GM04503 (cell line): ENCODE measurements at places on chromosomes 5 and 9.

GRCh38 chr5:125276096-125276495 is 529.7 kb upstream of the ZNF608 start:
- DNase-seq: no peak

- no peak for DNase-seq
Observed at GRCh38 chr9:90787771-90788460, 13.7 kb upstream of the SYK start.

GRCh38 chr9:34928921-34929320 is 29.2 kb upstream of the PHF24 start:
- no peak for DNase-seq

DNA sequence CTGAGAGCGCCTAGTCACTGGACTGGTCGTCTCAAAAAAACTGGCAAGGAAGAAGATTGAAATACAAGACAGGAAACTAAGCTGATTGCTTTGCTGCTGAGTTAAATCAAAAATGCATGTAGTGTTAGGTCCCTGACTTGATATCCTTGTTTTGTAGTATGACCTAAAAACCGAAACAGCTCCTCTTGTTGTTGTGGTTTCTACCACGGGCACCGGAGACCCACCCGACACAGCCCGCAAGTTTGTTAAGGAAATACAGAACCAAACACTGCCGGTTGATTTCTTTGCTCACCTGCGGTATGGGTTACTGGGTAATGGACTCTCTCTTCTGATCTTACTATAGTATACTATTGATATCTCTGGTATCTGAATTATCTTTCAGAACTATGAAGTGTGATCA is 4.3 kb downstream of the MTRR start:
- DNase-seq: no peak

GRCh38 chr9:115098226-115098965 is 19.6 kb downstream of the TNC start:
- DNase-seq: no peak

GRCh38 chr9:116860509-116861120 is 173.5 kb downstream of the TRIM32 start:
- peak; percentile 20 for DNase-seq

- DNase-seq: no peak
Observed at GRCh38 chr9:15381491-15381890, 41.2 kb upstream of the SNAPC3 start.

DNA sequence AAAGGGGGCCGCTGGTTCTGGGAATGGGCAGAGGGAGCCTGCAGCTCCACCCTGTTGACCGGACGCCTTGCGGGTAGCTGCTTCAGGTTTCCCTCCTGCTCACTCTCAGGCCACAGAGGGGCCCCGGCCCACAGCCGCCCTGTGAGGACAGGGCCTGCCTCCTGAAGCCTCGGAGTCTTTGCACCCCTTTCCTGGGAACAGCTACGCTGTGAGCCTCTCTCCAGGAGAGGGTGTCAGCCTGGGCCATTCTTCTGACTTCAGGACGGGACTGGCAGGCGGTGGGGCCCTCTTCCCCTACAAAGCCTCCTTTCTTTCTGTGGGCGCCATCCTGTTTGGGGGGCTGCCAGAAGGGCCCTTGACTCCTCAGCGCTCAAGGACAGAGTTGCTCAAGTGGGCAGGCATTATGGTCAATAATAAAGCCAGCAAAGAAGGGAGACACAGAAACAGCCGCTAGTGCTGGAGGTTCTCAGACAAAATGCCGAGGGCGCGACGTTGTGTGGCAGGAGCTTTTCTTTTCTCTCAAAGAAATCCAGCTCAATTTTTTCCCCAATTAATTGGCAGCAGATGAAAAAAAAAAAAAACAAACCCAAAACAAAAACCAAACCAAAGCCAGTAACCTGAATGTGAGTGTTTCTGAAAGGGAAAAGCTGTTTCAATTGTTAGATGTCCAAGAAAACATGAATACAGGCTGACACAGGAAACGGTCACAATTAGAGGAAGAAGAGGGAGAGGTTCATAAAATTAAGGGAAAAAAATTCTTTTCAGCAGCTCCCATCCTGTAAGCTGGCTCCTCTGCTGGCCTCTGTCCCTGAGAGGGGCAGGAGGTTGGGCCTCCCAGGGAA is 12.8 kb upstream of the SLC25A51 start:
- no peak for DNase-seq

DNA sequence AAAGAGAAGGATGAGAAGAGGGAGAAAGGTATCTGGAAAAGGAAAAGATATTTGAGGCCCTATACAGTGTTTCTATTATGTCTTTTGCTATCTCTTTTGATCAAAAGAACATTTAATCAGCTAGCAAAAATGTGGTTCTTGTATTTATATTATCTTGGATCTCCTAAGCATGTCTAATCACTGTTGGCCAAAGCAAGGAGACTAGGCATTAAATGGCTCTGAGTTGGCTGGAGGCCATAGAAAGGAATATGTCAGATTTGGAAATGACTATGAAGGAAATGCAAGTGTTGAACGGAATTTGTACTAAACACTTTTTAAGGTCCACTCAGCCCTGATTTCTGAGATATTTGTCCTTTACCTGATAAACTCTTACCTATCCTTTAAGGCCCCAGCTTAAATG is 22.4 kb upstream of the THG1L start:
- no peak for DNase-seq

GRCh38 chr5:37886242-37886905 is 46.5 kb upstream of the GDNF start:
- DNase-seq: no peak

DNA sequence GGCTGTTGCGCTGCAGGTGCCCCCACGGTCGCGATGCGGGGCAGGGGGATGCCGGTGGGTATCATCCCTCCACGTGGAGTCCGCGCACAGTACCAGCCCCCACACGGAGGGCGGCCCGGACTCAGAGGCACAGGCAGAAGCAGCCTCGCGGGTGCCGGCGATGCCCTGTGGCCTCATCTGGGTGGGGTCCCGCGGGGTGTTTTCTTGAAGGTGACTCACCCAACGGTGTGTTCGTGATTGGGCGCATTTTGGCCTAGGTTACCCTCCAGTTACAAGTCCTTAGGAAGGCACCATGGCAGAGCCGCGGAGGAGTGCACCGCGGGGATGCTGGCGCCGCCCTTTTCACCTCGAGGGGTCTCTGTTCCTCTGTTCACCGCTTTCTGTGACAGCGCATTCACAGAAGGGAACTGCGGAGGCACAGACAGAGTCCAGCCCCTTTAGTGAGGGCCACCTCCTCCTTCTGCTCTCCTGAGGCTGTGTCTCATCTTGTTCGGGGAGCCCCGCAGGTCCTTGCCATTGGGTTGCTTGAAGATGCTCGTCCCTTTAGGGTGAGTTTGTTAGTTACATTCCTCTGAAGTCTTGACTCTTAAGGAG is 21.6 kb upstream of the EXOC3 start:
- no peak for DNase-seq

GRCh38 chr9:123514766-123515165 is 158.8 kb downstream of the CRB2 start:
- DNase-seq: no peak

GRCh38 chr5:149490599-149491485 is 60.4 kb downstream of the CSNK1A1 start:
- no peak for DNase-seq

DNA sequence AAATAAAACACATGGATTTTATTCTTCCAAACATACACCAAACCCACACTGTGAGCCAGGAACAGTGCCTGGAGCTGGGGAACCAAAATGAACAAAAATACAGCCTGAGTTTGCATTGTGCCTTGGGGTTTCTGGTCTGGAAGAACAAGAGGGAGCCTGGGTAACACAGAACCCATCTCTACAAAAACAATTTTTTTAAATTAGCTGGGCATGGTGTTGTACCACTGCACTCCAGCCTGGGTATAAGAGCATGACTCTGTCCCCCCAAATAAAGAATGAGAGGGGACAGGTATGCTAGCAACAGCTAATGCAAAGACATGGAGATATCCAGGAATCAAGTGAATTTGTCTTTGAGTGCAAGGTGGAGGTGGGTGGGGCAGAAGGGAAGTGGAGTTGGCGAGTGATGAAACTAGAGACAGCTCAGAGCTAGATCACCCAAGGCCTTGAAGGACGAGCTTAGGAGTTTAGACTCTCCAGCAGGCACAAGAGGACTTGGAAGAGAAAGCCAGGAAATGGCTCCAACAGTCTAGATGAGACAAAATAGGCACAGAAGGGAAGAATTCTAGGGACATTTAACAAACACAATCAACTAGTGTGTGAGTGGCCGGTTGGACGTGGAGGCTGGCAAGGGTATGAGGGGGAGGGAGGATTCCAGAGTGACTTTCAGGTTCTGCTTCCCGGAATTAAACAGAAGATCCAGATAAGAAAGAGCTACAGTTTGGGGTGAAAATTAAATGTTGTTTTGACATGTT is 47.4 kb downstream of the FNBP1 start:
- no peak for DNase-seq

- no peak for DNase-seq
Observed at GRCh38 chr5:134392301-134392700, 19.4 kb downstream of the CDKN2AIPNL start.

DNA sequence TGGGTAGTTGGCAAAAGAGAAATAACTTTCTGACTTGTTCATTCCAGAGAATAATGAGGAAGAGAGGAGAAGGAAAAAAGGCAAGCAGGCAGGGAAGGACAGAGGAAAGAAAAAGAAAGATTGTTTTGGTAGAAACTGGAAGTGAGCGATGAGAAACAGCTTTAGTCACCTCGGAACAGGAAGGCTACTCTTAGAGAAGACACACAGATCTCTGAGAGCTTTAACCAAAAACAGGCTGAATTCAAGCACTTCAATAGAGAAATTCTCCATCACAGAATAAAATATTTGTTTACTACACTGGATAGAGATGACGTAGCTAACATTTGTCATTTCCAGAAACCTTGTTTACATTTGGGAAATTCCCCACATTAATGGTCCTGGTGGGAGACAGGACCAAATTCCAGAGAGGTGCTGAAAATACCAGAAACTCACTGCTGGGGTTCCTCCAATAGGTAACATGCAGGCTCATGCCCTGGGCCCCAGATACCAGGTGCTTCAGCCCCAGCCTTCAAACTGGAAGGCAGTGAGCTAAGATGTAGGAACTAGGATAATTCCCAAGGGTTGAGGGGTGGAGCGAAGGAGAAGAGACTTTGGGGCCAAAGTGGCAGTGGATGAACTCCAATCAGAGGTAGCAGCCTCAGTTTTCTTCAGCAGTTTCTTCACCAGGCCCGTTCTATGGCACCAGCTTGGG is 227.7 kb upstream of the GRAMD2B start:
- no peak for DNase-seq

DNA sequence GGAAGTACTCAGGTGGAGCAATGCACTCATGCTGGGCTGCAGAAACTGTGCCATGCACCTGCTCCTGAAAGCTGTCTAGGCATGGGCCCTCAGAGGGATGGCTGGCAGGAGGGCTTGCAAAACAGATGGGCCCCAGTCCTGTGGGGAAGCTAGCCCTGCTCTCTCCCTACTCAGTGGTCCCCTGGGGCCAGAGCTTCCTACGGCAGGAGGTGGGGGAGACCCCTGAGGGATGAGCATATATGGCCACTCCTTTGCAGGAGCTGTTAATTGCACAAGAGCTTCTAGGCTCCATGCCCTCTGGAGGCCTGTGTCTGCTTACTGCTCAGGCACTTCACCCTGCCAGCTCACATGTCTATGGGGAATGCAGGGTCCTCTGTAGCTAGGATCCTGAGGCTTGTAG is 545.3 kb upstream of the PTPRD start:
- DNase-seq: no peak

DNA sequence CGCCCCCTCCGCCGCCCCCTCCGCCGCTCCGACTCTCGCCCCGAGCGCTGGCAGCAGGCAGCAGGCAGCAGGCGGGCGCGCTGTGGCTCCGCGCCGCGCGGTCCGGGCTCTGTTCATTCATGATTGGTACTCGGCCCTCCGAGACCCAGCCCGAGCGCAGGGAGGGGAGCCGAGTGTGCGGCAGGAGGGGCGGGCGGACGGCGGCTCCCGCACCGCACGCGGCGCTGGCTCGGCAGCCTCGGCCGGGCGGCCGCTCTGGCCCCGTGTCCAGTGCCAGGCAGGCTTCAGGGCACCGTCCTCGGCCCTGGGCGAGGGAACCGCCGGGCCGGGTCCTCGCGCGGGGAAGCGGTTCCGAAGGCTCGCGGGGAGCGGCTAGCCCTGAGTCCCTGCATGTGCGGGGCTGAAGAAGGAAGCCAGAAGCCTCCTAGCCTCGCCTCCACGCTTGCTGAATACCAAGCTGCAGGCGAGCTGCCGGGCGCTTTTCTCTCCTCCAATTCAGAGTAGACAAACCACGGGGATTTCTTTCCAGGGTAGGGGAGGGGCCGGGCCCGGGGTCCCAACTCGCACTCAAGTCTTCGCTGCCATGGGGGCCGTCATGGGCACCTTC is at the start of gene KCNIP1:
Gene KCNIP1 (plus strand): TSS at position 31 of the 607 bp plus-strand sequence.
- no peak for DNase-seq

DNA sequence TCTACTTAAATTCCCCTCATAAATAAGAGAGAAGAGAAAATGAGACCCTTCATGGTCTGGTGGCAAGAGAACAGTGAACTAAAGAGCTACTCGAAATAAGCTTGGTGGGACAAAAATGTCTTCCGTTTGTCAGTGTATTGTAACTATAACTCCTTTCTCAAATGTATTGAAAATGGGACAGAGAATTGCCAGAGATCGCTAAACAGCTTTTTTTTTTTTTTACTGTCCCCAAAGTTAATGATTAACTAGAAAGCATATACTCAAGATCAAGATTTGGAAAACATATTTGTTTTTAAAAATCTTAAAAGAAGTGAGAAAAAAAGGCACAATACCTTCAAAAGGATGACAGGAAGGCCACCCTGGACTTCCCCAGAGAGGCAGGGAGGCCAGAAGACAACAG is 206.4 kb upstream of the CTNND2 start:
- DNase-seq: no peak

- DNase-seq: no peak
Observed at GRCh38 chr5:134638760-134639201, 6.2 kb upstream of the SAR1B start.

DNA sequence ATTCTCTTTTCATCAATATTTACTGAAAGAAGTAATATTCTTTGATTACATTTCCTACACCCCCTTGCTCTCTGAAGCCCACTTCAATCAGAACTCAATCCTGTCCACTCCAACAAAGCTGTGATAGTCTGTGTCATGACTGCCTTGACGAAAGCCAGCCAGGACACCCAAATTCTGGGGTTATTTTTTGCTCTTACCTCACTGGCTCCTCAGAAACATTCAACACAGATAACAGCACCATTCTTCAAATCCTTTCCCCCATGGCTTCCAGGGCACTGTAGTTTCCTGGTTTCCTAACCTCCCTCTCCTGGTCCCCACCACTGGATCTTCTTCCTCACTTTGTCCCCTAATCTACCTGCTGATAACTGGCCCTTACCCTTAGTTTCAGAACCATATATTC is 106.1 kb upstream of the FER start:
- DNase-seq: no peak

- no peak for DNase-seq
Observed at GRCh38 chr5:83044926-83045325, 32.3 kb downstream of the TMEM167A start.

DNA sequence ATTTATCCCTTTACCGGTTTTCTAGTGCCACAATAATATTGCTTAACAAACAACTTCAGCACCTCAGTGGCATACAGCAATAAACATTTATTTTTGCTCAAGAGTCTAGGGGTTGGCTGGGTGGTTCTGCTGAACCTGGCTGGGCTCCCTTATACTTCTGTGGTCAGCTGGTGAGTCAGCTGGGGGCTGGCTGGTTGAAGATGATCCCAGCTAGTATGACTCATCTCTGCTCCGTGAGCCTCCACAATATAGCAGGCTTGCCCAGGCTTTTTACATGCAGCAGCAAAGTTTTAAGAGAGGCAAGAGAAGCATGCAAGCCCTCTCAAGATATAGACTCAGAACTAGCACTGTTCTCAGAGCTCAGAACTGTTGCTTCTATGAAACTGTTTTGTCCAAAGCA is 523.5 kb upstream of the CLINT1 start:
- peak; percentile 89 for DNase-seq
